8988T (cell line): ENCODE measurements at places on chromosomes 16 and 17.
A peak's percentile ranks its signal among the peaks of the same experiment; 100 is the strongest.

DNA sequence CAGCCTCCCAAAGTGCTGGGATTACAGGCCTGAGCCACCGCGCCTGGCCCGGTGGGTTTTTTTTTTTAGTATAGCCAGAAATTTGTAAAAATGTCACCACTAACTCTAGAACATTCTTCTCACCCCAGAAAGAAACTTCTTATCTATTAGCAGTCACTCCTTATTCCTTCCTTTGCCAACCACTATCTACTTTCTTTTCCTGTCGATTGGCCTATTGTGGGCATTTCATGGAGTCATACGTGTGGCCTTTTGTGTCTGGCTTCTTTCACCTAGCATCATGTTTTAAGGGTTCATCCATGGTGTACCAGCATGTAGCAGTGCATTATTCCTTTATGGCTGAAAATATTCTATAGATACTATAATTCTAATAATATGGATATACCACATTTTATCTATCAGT lies 3.6 kb downstream of the CYB5D2 start:
- DNase-seq, result no peak

- DNase-seq, result no peak
These were observed 30.8 kb downstream of the PLCD3 start for GRCh38 chr17:45101546-45101882.

DNA sequence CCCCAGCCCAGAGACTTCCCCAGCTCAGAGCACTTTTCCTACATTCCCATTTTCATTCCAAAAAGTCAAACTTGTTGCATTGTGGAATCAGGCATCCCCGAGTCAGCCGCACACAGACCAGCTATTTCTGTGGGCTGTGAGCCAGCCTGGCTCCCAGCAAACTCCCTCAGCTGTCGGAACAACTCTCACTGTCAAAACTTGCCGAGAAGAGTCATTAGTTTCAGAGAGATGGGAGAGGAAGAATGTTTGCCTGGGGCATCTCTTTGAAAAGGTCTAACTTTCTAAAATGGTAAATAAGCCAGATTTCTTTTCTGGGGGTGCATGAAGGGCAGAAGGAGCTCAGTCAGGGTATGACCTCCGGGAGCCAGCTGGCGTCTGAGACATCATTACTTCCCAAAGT lies 280.0 kb downstream of the TMEM114 start:
- DNase-seq, result no peak

GRCh38 chr17:78421534-78422266 lies 43.3 kb downstream of the PGS1 start:
- peak; percentile 79 for DNase-seq

- DNase-seq, result peak; percentile 45
These were observed 17.5 kb upstream of the RPTOR start for GRCh38 chr17:80527016-80527645.

DNA sequence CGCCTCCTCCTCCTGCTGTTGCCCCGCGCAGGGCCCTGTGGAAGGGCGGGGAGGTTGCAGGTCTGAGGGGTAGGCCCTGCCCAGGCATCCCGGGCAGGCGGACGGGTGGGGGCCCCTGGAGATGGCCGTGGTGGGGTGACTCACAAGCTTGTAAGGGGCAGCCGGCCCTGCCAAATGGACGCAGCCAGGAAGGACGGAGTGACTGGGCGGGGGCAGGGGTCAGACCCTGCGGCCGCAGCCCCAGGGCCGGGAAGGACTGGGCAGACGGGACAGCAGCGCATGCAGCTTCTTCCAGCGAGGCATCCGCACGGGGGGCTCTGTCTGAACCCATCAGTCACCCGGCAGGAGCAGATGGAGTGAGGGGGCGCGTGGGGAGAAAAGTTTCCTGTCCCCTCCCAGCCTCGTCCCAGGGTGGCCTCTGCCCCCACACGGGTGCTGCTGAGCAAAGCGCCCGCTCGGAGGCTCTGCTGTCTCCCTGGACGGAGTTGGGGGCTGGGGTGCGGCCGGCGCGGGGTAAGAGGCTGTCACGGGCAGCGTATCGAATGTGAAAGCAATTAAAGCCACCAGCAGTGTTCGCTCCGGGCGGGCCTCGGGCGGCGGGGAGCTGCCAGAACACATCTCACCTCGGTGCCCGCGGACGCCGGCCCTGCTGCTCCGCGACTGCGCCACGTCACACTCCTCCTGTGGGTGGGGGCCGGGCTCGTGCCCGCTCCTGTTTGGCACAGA lies 5.4 kb upstream of the PRR35 start:
- DNase-seq, result no peak

- peak; percentile 66 for DNase-seq
These were observed 32.4 kb downstream of the DCAKD start for GRCh38 chr17:45018848-45019711.

GRCh38 chr16:85349365-85350145 lies 237.3 kb upstream of the CIBAR2 start:
- DNase-seq, result no peak

DNA sequence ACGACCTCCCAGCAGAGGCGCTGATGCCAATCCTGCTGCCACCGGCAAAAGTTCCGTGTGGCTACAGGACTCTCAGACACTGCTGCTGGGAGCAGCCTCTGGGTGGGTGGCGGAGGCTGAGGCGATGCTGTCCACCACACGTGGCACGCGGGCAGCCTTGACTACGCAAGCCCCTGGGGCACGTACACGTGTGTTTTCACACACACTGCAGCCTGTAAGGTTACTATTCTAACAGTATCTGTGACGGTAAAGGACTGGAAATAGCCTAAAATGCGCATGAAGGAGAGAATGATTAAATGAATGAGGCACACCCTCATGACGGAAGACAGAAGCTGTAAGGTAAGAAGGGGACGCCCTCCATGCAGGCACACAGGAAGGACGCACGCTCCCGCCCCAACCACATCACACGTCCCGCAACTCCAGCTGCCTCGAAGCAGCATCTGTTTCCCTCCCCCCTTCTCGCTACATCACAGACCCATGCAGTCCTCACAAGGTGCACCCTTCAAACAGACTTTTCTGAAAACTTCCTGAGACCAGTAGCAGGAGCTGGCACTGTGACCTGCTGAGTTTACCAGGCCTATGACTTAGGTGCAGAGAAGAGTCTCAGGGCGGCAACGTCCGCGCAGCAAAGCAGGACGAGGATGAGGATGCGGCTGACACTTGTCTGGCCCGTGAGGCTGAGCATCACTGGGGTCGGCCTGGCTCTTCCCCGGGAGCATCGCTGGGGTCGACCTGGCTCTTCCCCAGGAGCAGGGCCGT lies 28.7 kb upstream of the FASN start:
- DNase-seq, result no peak

- DNase-seq, result no peak
These were observed 31.7 kb downstream of the NAGPA start for GRCh38 chr16:5001986-5002385.

- no peak for DNase-seq
These were observed 8.7 kb upstream of the UBE2G1 start for GRCh38 chr17:4375039-4375748.

GRCh38 chr17:13609941-13610340 lies 8.2 kb upstream of the HS3ST3A1 start:
- no peak for DNase-seq

GRCh38 chr16:24164416-24164815 lies 91.7 kb upstream of the CACNG3 start:
- no peak for DNase-seq

DNA sequence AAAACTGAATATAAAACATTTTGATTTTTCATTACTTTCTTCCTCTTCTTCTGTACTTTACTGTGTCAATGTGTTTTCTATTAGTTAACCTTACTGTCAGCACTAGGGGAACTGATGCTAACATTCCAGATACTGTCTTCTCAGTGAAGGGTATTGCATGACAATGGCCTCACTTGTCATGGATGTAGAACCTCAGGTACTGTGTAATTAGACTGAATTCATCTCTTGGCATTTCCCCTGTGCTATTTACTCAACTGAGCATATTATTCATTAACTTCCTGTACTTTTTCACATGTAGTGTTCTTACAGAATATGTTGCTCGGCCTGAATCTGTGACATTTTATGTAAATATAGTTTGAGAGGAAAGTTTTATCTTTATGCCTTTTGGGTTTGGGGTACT lies 237.0 kb downstream of the CA10 start:
- DNase-seq, result no peak

GRCh38 chr16:88812513-88813268 lies 963 bp upstream of the APRT start:
- DNase-seq, result no peak

GRCh38 chr16:24442631-24443030 lies 96.7 kb upstream of the RBBP6 start:
- no peak for DNase-seq

DNA sequence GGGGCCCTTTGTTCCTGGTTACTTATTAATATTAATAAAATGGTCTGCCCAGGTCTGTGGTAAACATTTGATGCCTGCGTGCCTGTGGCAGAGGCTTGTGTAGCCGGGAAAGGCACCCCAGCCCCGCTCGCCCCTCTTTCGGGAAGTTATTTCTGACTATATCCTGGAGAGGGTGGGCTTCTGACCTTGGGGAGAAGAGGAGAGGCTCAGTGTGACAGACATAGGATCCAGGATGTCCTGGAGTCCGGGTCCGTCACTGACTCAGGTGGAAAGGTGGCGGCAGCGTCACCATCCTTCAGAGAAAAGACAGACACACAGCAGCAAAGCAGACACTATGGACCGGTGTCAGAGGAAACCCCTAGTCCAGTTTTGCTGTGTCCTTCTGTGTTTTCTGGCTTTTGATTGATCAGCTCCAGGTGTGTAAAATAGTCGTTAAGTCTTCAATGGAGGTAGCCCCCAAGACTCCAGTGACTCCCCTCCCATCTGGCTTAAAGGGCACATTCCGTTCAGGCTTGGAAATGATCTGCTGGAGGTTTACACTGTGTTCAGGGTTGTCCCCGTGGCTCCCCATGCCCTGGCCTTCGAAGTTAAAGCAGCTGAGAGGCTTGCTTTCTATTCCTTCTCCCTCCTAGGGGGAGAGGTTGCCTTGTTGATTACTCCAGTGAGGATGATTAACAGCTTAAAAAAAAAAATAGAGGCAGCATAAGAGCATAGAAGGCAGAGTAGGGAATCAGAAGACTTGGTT lies 81.6 kb downstream of the CCDC182 start:
- no peak for DNase-seq

DNA sequence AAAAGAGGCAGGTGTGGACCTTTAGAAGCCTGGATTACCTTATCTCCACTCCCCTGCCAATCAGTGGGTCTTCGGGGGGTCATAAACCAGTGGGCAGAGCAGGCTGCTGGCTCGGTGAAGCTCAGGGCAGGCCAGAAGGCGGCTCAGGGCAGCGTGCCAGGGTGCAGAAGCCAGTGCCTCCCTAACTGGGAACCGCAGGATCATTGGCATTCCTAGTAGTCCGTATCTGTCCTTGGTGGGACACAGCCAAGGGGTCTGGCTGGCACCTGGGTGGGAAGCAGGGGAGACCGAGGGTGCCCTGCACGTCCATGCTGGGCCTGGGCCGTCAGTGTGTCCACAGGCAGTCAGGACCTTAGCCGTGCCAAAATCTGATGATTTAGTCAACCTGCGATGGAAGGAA lies 76.8 kb downstream of the SEC14L1 start:
- no peak for DNase-seq

- DNase-seq, result peak; percentile 22
These were observed 44.8 kb downstream of the PRMT7 start for GRCh38 chr16:68355447-68356248.

- DNase-seq, result no peak
These were observed 277.5 kb upstream of the DYNLRB2 start for GRCh38 chr16:80263181-80263823.

- DNase-seq, result peak; percentile 98
These were observed 1.4 kb downstream of the PYDC1 start for GRCh38 chr16:31215287-31216162.

GRCh38 chr16:6853565-6853964 lies 479.1 kb upstream of the RBFOX1 start:
- no peak for DNase-seq

GRCh38 chr17:8103549-8103948 lies 14.8 kb downstream of the ALOXE3 start:
- no peak for DNase-seq

GRCh38 chr16:70778901-70779309 lies 22.1 kb downstream of the VAC14 start:
- DNase-seq, result peak; percentile 82

DNA sequence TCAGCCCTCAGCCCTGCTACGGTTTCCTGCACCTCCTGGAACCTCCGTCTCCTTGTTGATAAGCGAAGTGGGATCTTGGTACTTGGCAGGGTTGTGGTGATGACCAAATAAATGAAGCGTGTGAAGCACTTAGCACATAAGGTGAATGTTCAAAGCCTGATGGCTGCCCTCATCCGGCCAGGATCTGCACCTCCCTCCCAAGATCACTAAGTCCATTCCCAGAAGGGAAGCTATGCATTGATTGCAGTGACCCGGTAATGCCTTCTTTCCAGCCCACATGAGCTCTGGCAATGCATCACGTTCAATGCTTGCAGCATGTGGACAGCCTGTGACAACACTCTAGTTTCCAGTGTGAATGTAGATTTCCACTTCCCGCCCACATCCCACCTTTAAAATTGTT lies 24.9 kb upstream of the RHOT1 start:
- no peak for DNase-seq

DNA sequence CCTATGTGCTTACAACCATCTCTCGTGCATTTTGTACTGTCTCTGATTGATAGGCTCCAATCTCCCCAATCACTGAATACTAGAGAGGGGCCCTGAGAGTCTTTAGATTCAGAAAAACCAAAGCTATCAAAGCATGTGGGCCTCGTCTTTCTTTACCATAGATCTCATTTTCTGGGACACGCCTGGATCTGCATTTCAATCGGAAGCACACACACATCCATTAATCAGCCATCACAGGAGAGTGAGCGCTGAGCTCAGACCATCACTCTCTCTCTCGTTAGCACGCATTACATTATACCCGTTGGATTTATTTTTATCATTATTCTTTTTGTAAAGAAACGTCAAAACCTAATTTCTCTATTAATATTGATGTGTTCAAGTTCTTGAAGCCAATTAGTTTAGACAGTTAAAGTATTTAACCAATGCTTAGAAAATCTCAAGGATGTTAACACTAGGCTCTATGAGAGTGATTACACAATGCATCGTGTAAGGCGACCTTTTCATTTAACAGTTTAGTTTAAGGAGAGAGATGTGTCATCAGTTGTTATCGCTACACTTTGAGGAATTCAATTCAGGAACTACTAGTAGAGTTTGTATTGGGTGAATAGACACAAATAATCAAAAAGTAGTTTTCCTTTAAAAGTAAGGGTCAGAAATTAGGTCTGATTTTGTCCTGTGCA lies 650.7 kb downstream of the CDH8 start:
- no peak for DNase-seq

DNA sequence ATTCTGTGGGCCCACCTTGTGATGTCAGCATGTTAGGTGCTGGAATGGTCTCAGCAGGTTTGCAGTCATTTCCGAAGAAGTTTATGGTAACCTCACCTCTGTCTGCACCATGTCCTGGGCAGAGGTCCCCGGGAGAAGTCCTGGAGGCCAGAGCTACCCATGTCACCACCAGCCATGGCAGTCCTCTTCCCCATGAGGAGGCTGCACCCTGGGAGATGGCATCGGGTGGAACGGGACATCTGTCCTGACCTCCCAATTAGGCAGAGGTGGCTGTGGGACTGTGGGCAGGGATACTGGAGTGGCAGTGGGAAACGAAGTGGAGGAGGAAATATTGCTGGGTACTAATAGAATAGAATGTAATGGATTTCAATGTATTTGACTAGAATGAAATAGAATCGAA lies 511.8 kb upstream of the WSB1 start:
- no peak for DNase-seq

GRCh38 chr17:10550014-10550413 lies 556 bp upstream of the MYH2 start:
- DNase-seq, result no peak
